ENCODE measurements at places on chromosomes 13 and 19.

DNA sequence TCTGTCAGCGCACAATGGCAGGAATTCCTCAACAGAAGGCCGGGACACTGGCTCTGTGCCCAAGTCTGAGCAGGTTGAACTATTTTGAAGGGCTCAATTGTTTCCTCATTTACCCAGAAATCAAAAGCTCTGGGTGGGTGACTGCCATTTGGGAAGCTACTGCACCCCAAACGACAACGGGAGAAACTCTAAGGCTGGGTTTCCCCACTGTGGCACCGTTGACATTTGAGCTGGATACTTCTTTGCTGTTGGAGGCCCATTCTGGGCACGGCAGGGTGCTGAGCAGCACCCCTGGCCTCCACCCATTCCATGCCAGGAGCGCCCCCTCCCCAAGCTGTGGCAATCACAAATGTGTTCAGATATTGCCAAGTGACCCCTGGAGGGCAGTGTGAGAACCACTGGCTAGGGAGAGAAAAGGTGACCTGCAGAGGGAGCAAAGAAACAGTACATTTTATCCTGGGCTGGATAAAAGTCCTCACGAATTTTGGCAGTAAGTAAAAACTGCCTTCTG is 62.5 kb downstream of the RFX2 start:
- DNase-seq = peak; percentile 68

- no peak for DNase-seq
Observed at GRCh38 chr19:4391306-4391693, 9.0 kb downstream of the SH3GL1 start.

DNA sequence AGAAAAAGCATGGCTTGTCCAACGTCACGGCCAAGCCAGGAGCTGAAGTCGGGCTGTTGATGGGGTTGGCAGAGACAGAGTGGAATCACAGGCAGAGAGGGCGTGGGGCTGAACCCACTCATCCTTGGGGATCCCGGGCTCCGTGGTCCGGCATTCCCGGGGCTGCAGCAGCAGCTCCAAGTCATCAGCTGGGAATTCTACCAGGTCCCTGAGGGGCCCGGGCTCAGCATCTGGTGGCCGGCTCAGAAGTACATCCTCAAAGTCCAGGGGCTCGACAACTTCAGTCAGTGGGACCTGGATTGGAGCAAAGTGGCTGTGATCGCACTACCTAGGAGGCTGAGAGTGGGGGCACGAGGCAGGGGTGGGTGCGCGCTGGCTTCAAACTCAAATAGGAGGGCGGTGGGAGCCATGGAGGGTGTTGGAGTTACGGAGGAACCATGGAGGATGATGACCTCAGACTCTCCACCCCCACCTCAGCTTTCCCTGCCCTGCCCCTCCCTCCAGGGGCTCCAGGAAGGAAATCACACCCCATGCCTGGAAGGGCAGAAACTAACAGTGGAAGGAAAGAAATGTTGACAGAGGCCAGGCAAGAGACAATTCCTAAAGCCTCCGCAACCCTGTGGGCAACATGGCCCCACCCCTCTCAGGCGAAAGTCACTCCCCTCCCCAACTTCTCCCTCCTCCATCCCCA is 9.5 kb downstream of the DOCK6 start:
- DNase-seq = no peak

- DNase-seq = no peak
Observed at GRCh38 chr13:106197496-106197895, 338.0 kb downstream of the EFNB2 start.

DNA sequence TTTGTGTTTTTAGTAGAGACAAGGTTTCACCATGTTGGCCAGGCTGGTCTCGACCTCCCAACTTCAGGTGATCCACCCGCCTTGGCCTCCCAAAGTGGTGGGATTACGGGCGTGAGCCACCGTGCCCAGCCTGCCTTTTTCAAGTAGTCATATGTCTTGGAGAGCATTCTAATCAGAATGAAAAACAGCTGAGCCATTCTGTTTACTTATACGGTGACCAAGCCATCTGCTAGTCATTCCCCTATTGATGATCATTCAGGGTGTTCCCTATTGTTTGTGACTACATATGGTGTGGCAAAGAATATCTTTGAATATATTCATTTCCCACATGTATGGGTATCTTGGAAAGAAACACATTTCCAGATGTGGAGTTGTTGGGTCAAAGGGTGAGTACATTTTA is 17.2 kb downstream of the BLOC1S3 start:
- DNase-seq = no peak

DNA sequence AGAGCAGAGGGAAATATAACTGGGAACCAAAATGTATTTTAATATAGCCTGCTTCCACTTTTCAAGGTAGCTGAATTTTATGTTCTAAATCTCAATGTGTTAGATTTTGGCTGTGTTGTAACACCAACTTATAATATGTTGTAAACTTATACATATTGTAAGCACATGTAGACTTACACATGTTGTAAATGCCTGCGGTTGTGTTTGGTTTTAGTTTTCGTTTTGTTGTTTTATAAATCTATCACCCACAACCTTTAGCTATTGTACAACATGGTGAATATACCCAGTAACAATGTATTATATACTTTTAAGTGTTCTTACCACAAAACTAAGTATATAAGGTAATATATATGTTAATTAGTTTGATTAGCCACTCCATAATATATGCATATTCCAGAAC is 15.6 kb downstream of the KCTD4 start:
- no peak for DNase-seq

DNA sequence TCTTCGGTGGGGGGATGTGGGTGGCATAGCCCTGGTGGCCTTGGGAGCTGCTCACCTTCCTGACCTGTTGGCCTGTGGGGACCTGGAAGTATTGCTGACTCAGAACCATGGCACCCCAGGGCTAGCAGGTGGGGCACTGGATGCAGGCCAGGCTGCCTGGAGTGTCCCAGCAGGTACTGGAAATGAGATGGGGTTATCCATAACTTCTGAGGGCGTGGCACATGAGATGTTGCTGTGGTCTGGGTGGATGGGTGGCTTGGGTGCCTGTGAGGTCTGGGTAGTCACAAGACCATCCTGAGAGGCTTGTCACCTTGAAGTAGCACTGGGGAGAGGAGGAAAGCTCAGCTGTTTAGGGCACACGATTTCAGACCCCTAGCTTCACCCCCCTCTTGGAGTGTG is 636 bp upstream of the RNF225 start:
- DNase-seq = no peak

GRCh38 chr19:39953915-39954314 is 17.1 kb upstream of the PSMC4 start:
- no peak for DNase-seq

DNA sequence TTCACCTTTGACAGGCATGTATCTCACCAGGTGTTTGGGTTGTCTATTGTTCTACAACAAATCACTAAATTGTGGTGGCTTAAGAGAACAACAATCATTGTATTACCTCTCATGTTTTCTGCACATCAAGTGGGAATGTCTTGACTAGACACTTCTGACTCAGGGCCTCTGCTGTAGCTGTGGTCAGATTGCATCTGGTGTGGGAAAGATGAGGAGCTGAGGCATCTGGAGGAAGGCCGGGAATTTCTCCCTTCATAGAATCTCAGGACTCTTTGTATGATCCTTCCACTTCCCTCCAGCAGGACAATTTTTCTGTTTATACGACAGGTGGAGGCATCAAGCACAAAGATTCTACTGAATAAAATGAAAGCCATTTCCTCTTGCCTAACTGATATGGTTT is 511.8 kb upstream of the NBEA start:
- no peak for DNase-seq

GRCh38 chr13:74206061-74206561 is 71.9 kb upstream of the KLF12 start:
- DNase-seq = no peak

DNA sequence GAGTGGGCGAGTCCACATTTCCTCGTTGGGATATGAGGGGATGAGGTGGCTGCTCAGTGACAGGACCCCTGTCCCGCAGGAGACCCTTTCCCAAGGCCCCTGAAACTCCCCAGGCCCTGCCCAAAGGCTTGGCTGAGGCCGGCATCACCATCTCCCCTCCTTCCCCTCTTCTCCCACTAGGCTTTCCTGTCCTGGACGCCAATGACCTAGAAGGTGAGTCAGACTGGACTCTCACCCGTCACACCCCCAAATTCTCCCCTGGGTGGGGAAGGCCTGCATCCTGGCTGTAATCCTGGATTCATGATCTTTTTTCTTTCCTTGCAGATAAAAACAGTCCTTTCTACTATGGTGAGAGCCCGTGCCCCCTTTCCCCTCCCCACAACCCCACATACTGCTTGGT is 5.3 kb downstream of the FXYD3 start:
- no peak for DNase-seq

- no peak for DNase-seq
Observed at GRCh38 chr19:9757544-9758501, 10.7 kb downstream of the ZNF846 start.

DNA sequence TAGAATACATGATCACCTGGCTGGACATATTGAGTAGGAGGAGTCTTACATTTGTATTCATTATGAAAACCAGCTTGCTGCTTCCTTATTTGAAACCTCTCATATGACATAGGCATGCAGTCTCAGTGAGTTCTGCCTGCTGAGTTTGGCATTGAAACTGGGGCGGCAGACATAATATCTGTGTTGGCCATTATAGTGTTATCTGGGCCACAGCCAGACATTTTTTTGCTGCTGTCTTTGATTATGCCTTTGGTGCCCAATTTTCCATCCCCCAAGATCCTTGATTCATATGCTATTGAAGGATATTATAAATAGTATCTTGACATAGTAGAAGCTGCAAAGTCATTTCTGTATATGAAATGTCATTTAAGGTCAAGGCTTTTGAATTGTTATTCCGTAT is 15.8 kb downstream of the FREM2 start:
- no peak for DNase-seq

DNA sequence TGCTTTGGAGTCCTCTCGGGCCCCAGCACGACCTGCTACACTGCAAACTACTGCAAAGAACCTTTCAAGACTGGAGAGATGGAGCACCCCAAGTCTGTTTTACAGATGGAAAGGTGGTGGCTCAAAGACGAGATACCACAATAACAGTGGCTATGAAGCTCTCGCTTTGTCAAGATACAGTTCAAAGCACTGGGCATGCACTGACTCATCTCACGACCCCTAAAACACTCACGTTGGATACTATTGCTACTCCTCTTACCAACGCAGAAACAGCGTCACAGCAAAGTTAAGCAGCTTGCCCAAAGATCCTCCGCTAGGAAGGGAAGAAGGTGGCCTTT is 24.0 kb upstream of the LAIR1 start:
- no peak for DNase-seq

DNA sequence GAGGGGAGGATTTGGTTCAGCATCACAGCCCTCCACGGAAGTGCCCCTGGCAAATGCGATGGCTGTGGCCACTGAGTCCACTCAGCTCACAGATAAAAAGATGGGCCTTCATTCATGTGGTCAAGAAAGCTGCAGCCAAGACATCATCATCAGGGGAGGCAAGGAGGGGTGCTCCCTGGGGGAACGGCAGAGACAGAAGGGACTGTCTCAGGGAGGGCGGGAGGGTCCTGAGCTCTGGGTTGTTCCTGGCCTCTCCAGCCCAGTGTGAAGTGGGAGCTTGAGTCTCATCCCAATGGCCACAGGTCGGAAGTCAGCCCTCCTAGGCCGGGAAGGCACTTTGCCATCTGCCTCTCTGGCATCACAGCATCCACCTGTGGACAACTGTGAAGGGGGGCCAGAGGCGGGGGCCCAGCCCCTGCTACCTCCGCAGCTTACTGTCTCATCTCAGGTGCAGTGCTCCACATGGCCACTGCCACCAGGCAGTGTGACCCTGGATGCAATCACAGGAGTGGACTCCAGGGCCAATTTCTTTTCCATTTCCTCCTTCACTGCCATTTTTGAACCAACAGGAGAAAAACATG is 137.8 kb upstream of the SOX1 start:
- DNase-seq = no peak

- no peak for DNase-seq
Observed at GRCh38 chr13:109971456-109972090, 185.2 kb upstream of the IRS2 start.

- DNase-seq = no peak
Observed at GRCh38 chr13:32191452-32191998, 123.6 kb downstream of the ZAR1L start.

DNA sequence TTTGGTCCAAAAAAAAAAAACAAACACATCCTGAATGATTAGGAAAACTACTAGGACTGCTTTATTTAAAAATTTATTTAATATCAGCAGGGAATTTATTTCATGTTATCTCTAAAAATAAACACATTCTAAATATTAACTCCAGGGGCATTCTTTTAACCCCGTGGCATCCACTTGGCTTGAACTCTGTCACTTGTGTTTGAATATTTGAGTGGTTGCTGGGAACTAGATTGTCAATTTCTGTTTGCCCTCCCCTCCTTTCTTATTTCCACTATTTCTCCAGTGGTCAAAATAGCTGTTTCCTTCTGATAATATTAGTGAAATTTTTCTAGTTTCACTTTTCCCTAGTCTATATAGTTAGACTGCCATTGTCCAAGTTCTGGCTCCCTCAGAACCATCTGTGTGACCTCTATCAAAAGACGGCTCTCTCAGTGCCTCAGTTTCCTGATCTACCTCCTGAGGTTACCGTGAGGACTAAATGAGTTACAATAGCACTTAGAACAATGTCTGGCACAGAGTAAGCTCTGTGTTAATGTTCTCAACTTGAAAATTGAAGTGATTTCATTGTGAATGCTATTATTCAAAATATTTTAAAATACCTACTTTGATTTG is 107.3 kb downstream of the FGF14 start:
- DNase-seq = no peak

DNA sequence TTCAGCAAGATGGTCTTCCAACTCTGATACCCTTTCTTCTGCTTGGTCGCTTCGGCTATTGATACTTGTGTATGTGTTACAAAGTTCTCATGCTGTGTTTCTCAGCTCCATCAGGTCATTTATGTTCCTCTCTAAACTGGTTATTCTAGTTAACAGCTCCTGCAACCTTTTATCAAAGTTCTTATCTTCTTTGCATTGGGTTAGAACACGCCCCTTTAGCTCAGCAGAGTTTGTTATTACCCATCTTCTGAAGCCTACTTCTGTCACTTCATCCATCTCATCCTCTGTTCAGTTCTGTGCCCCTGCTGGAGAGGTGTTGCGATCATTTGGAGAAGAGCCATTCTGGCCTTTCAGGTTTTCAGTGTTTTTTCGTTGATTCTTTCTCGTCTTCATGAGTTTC is 18.7 kb downstream of the ACOD1 start:
- DNase-seq = no peak

- peak; percentile 91 for DNase-seq
Observed at GRCh38 chr13:49936075-49936967, at the start of gene SPRYD7. TSS of gene SPRYD7 (minus strand) at chr13:49936340. CDS start at chr13:49936235, 105 bp downstream.
